Naive thymus-derived CD8-positive, alpha-beta T cell (primary cell): ENCODE measurements at places on chromosomes 13 and 19.
A peak's percentile ranks its signal among the peaks of the same experiment; 100 is the strongest.

GRCh38 chr19:49119411-49120324 is at the start of gene PPFIA3:
Gene PPFIA3, plus strand, starts transcription at chr19:49119544. Its CDS starts 8,330 bp downstream, at chr19:49127874.
- no peaks in the 10 kb centered on the region for H3K36me3 ChIP-seq
- no peak for DNase-seq
- H3K4me1 ChIP-seq, result peaks cover 16% of the 10 kb centered on the region
- H3K27ac ChIP-seq, result peak within 1 kb of the TSS; percentile 88
- peaks cover 7% of the 10 kb centered on the region for H3K27me3 ChIP-seq

DNA sequence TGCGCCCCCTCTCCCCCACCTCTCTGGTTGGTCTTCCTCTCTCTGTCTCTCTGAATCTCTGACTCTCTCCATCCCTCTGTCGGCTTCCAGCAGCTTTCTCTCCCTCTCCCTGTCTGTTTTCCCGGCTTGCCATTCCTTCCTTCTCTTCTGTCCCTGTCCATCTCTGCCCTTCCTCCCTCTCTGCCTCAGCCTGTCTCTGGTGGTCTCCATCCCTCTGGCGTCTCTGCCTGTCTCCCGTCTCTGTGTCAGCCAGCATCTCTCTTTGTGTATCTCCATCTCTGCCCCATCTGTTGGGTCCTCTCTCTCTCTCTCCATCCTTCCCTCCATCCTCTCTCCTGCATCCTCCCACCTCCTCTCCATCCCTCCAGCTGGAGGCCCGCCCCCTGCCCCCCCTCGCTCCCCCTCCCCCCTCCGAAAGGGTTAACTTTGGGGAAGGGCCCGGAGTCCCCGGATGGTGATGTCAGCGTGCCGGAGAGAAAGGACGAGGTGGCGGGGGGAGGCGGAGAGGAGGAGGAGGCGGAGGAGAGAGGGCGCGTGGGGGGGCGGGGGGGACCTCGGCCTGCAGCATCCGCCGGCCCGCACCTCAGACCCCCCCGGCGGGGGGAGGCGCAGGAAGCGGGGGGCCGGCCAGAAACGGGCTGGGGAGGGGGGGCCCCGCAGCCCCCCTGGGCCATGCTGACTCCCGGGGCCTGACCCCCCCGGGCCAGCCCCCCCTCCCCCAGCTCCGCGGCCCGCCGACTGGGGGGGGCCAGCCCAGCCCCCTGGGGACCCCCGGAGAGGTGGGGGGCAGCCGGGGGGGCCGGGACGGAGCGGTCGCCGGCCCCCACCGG is at the start of gene BRSK1:
BRSK1 (plus strand) TSS at position 450 of the 830 bp plus-strand sequence. CDS start 446 bp downstream, outside the sequence.
- H3K27ac ChIP-seq, result peak within 1 kb of the TSS; percentile 30
- no peaks in the 10 kb centered on the region for H3K27me3 ChIP-seq
- H3K4me1 ChIP-seq, result peaks cover 13% of the 10 kb centered on the region
- peaks cover 2% of the 10 kb centered on the region for H3K36me3 ChIP-seq
- DNase-seq, result peak; percentile 77
- H3K4me3 ChIP-seq, result peak within 1 kb of the TSS; percentile 72

DNA sequence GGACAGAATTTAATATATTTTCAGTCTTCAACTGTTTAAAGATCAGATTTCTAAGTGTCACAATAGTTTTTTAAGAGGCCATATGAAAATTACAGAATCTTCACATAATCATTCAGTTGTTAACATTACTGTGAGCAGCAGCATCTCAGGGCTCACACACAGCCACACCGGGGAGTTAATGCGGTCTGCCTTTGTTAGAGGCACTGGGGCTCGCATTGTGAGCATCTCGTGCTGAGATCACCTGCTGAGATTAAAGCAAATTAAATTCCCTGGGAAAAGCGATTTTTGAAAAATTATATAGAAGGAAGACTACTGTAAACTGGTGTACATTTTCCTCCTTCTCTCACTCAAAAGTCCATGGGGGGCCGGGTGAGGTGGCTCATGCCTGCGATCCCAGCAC is 16.6 kb downstream of the GPR12 start:
- H3K27ac ChIP-seq, result no peak overlapping the region
- H3K4me1 ChIP-seq, result no peaks in the 10 kb centered on the region
- peaks cover 2% of the 10 kb centered on the region for H3K36me3 ChIP-seq
- H3K4me3 ChIP-seq, result no peak overlapping the region
- DNase-seq, result no peak

GRCh38 chr13:62087124-62087523 is 671.5 kb upstream of the PCDH20 start:
- no peak overlapping the region for H3K4me3 ChIP-seq
- DNase-seq, result no peak
- H3K4me1 ChIP-seq, result no peaks in the 10 kb centered on the region
- no peak overlapping the region for H3K27ac ChIP-seq

DNA sequence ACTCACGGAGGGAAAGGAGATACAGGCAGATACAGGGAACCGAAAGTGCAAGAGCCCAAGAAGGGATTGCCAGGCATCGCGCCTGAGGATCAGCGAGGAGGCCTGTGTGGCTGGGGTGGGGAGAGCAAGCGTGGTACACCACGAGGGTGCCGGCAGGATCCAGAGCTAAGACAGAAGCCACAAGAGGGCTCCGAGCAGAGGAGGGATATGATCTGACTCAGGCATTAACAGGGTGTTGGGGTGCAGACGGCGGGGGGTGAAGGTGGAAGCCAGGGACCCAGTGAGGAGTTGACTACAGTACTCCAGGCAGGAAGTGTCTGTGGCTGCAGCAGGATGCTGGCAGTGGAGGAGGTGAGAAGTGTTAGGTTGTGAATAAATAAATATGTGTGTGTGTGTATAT is 5.4 kb upstream of the PPP1R37 start:
- peaks cover 29% of the 10 kb centered on the region for H3K4me1 ChIP-seq
- no peaks in the 10 kb centered on the region for H3K36me3 ChIP-seq
- no peaks in the 10 kb centered on the region for H3K27me3 ChIP-seq
- DNase-seq, result peak; percentile 24
- peak overlapping the region; percentile 74 for H3K4me3 ChIP-seq
- H3K27ac ChIP-seq, result peak overlapping the region; percentile 94

- H3K27me3 ChIP-seq, result no peaks in the 10 kb centered on the region
- H3K4me1 ChIP-seq, result no peaks in the 10 kb centered on the region
- no peaks in the 10 kb centered on the region for H3K36me3 ChIP-seq
- no peak overlapping the region for H3K4me3 ChIP-seq
These were observed 1287.1 kb downstream of the PCDH9 start for GRCh38 chr13:65943024-65943423.

DNA sequence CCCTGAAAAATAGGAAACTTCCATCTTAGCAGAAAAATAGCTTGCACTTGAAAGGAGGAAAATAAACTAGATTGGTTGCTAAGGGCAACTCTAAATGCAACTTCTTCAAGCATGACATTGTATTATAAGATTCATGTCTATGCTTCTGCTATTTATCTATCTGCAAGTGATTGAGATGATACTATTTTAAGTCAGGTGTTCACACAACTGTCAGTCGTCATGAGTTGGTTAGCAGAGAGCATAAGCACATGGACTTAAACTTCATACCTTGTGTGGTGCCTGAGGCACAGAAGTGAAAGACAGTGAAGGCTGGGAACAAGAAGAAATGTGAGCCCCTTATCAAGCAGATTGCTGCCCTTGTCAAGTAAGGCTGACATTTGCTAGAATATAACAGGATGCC is 82.9 kb downstream of the SLITRK5 start:
- H3K27me3 ChIP-seq, result no peaks in the 10 kb centered on the region
- no peaks in the 10 kb centered on the region for H3K4me1 ChIP-seq
- no peaks in the 10 kb centered on the region for H3K36me3 ChIP-seq
- no peak overlapping the region for H3K27ac ChIP-seq
- no peak overlapping the region for H3K4me3 ChIP-seq

DNA sequence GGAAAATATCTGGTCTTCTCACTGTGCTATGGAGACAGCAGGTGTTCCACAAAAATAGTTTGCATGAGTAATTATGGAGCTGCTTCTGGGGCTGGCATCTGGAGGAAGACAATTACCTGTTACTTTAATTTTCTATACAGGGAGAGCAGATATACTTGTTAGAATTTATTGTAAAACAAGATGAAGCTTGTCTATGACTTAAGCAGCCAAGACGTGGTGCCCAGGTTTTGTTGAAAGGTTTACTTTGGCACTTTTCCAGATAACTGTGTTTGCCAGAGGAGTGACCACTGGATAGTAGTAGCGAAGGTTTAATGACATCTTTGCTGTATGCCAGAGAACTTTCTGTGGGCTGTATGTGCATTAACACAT is 134.5 kb upstream of the KL start:
- no peak overlapping the region for H3K4me3 ChIP-seq
- DNase-seq, result no peak
- no peak overlapping the region for H3K27ac ChIP-seq
- H3K36me3 ChIP-seq, result no peaks in the 10 kb centered on the region
- no peaks in the 10 kb centered on the region for H3K27me3 ChIP-seq

DNA sequence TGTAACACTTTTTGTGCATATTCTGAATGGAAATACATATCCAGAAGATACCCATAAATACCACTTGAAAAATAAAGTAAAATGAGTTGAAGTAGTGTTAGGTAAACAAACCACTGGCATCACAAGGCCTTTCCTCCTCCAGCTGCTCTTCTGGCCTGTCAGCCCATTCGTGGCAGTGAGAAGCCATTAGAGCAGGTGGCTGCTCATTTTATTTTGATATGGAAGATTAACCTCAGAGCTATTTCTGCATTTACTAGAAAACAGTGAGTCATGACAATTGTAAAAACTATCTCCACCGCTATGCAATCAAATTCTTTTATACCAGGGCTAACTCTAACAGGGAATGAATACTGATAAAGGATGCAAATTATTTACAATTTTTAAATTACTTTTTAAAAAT is 2898.1 kb downstream of the PCDH9 start:
- no peaks in the 10 kb centered on the region for H3K36me3 ChIP-seq
- no peaks in the 10 kb centered on the region for H3K4me1 ChIP-seq
- no peak overlapping the region for H3K27ac ChIP-seq
- H3K4me3 ChIP-seq, result no peak overlapping the region

GRCh38 chr19:53389571-53389970 is 5.4 kb upstream of the ZNF765 start:
- peaks cover 4% of the 10 kb centered on the region for H3K4me1 ChIP-seq
- DNase-seq, result no peak
- no peaks in the 10 kb centered on the region for H3K27me3 ChIP-seq
- no peak overlapping the region for H3K27ac ChIP-seq
- H3K4me3 ChIP-seq, result no peak overlapping the region

GRCh38 chr19:29666578-29667386 is 1.5 kb downstream of the PLEKHF1 start:
- H3K36me3 ChIP-seq, result no peaks in the 10 kb centered on the region
- peak overlapping the region; percentile 94 for H3K4me3 ChIP-seq
- H3K27me3 ChIP-seq, result no peaks in the 10 kb centered on the region
- peaks cover 68% of the 10 kb centered on the region for H3K4me1 ChIP-seq

DNA sequence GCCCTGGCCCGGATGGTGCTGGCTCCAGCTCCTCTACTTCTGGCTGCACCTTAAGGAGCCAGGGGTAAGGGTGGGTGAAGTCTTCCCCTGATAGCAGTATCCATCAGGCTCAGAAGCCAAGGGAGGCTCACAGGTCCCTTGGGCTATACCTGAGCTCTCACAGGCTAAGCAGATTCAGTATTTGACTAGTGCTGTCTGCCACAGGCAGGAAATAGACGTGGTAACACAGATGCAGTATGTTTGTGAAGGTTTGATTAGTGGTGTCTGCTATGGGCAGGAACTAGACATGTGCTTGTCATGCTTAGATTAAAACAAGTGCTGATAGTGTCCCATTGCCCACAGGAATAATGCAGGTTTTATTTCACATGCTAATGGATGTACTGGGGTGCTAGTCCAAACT is 4.0 kb downstream of the SYT5 start:
- H3K27me3 ChIP-seq, result peaks cover 94% of the 10 kb centered on the region
- peaks cover 21% of the 10 kb centered on the region for H3K4me1 ChIP-seq
- DNase-seq, result no peak
- H3K4me3 ChIP-seq, result no peak overlapping the region
- no peaks in the 10 kb centered on the region for H3K36me3 ChIP-seq

GRCh38 chr19:49442771-49443365 is 1.5 kb upstream of the SLC17A7 start:
- DNase-seq, result no peak
- peaks cover 38% of the 10 kb centered on the region for H3K27me3 ChIP-seq
- peak overlapping the region; percentile 96 for H3K27ac ChIP-seq
- H3K4me3 ChIP-seq, result peak overlapping the region; percentile 85

DNA sequence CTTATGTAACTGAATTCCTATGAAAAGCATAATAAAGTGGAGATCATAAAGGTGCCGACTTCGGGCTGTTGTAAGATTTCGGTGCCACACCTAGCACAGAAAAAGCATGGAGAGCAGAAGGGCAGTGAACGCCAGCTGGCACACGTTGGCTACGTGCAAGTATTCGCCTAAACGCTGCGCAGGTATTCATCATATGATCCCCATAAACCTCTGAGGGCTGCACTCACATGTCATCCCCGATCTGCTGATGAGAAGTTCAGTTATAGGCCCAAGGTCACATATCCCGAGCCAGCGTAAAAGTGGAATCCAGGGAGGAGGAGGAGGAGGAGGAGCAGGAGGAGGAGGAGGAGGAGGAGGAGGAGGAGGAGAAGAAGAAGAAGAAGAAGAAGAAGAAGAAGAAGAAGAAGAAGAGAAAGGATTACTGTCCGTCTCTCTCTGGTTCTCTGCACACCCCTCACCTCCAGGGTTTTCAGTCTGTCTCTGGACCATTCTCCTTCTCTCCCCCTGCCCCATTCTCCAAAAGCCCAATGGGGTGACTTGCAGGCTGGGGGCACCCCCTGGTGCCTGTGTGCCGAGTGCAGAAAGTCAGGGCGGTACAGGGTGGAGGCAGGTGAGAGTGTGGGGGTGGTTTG is 18.6 kb upstream of the CYP2S1 start:
- H3K4me1 ChIP-seq, result peaks cover 20% of the 10 kb centered on the region
- DNase-seq, result no peak
- H3K27me3 ChIP-seq, result no peaks in the 10 kb centered on the region
- no peak overlapping the region for H3K27ac ChIP-seq
- H3K4me3 ChIP-seq, result no peak overlapping the region

GRCh38 chr19:7550987-7551761 is 15.7 kb downstream of the PNPLA6 start:
- H3K4me1 ChIP-seq, result peaks cover 3% of the 10 kb centered on the region
- H3K36me3 ChIP-seq, result no peaks in the 10 kb centered on the region
- no peaks in the 10 kb centered on the region for H3K27me3 ChIP-seq
- peak; percentile 15 for DNase-seq
- no peak overlapping the region for H3K4me3 ChIP-seq

- no peak overlapping the region for H3K4me3 ChIP-seq
- DNase-seq, result no peak
- H3K27ac ChIP-seq, result no peak overlapping the region
- H3K4me1 ChIP-seq, result peaks cover 3% of the 10 kb centered on the region
- H3K36me3 ChIP-seq, result peaks cover 60% of the 10 kb centered on the region
- no peaks in the 10 kb centered on the region for H3K27me3 ChIP-seq
These were observed 225.4 kb downstream of the PCCA start for GRCh38 chr13:100314132-100314910.

DNA sequence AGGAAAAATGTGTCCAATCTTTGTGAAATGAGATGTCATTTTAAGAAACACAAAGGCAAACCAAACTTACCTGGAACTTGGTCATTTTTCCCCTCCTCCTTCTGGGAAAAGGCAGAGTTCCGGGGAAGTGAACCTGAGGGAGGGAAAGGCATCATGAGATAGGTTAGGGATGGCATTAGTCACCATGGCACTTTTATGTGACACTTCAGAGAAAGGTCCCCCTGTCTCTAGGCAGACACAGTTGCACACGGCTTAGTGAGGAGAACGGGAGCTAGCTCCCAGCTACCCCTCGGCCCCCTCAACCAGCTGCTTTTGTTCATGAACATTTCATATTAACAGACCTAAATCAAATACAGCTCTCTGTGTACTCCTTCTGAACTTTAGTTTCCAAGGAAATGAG is 1.5 kb downstream of the ZNF235 start:
- H3K27me3 ChIP-seq, result no peaks in the 10 kb centered on the region
- DNase-seq, result no peak
- H3K27ac ChIP-seq, result no peak overlapping the region
